HS-27A (cell line): ENCODE measurements at places on chromosomes 13 and 19.

- DNase-seq: no peak
Observed at GRCh38 chr13:54913668-54914067, 1885.1 kb downstream of the OLFM4 start.

DNA sequence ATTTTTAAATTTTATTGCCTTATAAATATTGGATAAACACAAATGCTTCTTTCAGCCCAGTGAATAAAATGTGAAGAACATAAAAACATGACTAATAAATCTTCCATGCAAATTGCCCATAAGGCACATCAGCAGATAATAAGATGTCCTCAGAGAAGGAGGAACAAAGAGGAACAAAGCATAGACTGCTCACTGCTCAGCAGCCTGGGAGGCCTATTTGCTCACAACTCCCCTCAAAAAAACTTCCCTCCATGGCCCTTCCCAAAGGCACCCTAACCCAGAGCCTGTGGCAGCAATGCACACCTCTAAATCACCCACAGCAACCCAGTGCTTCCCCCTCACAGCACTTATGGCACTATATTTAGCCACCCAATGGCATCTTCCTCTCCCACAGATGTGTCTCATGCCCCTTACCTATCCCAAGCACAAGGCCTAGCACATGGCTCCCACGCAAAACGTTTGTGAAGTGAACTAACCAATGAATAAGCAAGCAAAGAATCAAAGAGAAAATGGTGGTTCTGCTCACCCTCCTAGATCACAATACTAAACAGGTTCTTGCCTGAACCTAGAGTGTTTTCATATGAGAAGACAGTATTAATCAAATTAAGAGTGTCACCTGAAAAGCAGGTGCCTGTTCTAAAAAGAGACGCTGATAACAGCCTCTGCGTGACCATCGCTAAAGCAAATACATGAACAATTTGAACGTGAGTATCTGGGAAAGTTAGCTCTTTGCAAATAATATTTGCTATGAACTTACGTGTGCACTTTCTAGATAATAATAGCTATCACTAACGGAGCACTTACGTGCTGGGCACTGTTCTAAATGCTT lies 96.9 kb downstream of the TBC1D4 start:
- DNase-seq: no peak

DNA sequence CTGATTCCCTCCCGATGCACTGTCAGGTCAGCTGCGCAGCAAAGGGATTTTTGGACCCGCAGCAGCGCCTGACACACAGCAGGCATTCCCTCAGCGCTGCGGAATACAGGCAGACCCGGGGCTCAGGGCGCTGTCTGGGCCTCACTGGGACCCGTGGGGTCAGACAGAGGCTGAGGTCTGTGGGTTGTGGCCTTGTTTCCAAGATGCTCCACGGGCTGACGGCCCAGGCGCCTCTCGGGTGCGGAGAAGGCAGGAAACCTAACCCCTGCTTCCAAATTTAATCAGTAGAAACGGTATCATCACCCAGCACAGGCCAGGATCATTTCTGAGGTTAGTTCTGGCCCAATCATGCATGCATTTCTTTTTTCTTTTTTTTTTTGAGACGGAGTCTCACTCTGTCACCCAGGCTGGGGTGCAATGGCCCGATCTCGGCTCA lies 686 bp upstream of the RNF126 start:
- no peak for DNase-seq

GRCh38 chr19:2235381-2236063 lies 607 bp downstream of the PLEKHJ1 start:
- no peak for DNase-seq

DNA sequence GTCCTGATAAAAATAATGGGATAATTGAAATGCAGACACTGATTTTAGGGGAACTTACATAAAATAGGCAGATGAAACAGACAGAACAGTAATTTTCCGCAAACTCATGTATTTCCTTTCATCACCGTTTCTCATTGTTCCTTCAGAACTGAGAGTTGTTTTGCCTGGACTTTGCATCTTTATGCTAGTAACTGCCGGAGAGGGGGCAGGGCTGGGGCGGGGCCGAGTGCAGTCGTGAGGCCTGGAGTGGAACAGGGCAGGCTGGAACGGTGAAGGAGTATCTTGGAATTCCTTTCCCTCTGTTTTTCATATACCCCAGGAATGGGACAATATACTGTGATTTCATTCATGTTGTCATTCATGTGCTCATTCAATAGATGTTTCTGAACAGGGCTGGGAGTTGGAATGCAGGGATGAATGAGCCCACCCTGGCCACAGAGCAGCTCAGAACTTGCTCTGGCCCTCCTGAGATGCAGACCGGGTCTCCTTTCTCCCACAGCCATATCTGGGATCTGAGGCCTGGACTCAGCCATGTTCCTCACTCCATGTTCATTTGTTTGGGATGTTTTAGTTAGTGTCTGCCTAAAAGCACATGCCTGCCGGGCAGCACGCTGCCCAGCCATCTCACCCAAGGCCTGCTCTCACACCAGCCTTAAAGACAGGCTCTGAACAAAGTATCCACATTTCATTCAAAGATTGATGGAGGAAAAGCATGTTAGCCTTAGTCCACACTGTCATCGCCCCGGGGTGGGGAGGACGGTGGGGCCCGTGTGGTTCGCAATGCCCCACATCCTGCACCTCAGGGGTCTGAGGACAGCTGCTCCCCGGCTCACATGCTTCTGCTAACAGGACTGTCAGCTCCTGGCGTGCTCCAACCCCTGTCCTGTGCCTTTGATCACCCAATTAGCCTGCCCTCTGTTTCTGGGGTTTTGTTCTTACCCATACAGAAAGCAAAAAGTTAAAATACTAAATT lies 92.9 kb downstream of the SOX1 start:
- no peak for DNase-seq

DNA sequence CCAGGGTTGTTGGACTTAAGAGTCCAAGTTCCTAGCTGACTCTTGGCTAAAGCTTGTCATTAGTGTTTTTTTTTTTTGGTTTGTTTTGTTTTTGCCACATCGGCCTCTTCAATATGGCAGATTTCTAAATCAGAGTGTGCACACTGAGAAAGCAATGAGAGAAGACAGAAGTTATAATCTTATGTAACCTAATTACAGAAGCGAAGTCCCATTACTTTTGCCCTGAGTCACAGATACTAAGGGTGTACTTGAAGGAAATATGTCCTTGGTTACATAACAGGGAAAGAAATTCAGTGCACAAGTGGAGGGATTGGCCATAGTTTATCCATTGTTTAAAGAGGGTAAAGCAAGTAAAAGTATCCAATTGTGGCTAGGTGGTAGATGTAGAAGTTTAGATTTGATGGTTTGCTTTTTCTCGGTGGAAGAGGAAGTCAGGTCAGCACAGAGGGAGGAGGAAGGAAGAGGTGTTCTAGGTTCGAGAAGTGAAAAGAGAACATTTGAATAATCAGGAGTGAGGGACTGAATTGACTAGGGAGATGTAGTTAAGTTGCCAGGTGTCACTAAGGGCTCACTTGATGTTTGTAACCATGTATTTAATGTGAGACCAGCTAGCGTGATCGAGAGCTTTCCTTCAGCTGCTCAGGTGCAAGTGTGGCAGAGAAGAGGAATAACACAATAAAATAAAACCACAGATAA lies 12.2 kb downstream of the GTF2F2 start:
- DNase-seq: no peak

GRCh38 chr19:55149078-55150003 lies at the start of gene TNNT1:
Gene TNNT1, minus strand, starts transcription at chr19:55149206. Its CDS starts 2,049 bp downstream, at chr19:55147157.
- no peak for DNase-seq
